ENCODE measurements at places on chromosomes 3 and 15.
A peak's percentile ranks its signal among the peaks of the same experiment; 100 is the strongest.

DNA sequence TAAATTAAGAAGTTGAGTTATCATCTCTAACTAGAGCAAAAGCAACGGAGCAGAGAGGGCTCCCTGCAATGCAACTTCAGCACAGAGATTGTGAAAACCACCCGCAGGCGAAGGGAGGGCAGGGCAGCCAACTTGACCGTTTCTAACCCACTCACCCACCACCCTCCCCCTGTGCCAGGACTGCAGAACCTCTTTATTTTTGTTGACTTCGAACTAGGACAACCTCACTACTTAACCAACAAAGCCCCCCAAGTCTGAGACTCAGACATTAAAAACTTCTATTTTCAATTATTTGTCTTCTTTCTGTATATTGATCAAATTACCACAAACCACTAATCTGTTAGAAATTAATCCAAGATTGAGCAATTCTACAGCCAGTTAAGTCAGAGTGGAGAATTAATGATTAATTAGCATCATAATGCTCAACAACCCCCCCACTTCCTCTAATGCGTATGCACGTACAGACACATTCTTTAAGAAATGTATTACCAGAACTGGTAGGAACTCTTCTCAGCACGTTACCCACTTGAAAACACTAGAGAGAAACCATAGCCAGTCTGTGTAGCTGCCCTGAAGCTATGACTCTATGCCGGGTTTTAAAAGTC is 2.0 kb downstream of the MGLL start:
- DNase-seq: peak; percentile 24

DNA sequence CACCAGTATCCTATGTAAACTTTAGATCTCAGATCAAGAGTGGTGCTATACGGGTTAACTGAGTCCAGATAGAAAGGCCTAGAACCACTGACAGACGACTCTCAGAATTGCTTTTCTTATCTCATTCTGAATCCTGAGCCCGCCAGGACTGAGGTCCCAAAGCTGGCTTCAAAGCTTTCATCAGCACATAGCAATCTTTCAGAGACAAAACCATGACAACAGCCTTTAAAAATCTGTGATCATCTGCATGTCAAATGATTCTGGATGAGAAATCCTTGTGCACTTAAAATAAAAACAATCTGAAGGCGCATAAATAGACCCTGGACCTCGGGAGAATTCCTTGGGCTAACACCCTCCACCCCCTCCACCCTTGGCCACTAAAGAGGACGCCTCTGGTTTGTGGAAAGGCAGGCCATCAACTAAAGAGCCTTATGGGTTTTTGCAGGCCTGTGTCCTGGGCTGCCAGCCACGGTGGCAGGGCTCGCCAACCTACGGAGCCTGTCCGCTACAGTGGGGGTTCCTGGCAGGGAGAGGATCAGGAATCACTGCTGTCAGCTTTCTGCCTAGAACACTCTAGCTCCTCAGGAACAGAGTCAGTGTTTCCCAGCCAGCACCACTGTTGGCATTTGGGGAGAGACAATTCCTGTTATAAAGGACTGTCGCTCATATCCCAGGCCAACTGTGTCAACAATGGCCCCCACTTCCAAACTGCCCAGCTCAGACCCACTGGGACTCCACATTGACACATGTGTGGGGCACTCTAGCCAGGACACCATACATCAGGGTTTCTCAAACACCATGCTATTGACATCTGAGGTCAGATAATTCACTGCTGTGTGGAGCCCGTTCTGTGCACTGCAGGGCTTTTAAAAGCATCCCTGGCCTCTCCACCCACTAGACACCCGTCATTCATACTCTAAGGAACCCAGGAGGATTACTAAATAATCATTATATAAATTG is 20.2 kb downstream of the TLE3 start:
- no peak for DNase-seq

- DNase-seq: no peak
These were observed 175.7 kb upstream of the MDFIC2 start for GRCh38 chr3:70488131-70488530.

- DNase-seq: no peak
These were observed 161.0 kb upstream of the CTDSPL start for GRCh38 chr3:37700466-37701248.

GRCh38 chr3:45861043-45861719 is 19.3 kb upstream of the LZTFL1 start:
- DNase-seq: no peak

DNA sequence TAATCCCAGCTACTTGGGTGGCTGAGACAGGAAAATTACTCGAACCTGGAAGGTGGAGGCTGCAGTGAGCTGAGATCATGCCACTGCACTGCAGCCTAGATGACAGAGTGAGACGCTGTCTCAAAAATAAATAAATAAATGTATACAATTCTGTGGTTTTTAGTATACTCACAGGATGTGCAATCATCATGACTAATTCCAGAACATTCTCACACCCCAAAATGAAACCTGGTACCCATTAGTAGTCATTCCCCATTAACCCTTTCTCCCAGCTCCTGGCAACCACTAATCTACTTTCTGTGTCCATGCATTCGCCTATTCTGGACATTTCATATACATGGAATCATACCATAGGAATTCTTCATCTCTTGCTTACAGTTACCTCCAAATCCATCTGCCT is 44.5 kb downstream of the LRRFIP2 start:
- no peak for DNase-seq

- peak; percentile 31 for DNase-seq
These were observed 848 bp downstream of the NCEH1 start for GRCh38 chr3:172709774-172710663.

DNA sequence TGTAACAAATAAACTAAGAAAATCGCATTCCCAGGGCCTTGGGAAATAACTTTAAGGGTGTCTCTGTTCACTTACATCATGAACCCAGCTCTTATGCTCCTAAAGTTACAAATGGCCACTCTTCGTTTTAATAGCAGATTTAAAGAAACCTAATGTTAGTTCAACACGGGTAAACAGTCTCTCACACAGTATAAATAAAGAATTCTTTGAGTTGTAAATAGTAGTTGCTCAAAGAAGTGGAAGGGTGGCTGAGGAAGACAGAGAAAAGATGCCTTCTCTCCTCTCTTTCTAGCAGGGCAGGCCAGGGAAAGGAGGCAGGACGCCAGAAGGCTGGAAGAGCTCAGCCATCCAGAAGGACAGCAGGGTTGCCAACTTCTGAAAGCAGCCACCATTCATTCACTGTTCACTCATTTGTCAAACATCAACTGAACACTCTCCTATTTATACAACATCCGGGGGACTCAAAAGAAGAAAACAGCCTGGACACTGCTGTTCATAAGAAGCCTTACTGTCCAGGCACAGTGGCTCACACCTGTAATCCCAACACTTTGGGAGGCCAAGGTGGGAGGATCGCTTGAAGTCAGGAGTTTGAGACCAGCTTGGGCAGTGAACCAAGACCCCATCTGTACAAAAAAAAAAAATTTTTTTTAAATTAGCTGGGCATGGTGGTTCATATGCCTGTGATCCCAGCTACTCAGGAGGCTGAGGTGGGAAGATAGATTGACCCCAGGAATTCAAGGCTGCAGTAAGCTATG is 47.3 kb downstream of the WWTR1 start:
- DNase-seq: no peak

DNA sequence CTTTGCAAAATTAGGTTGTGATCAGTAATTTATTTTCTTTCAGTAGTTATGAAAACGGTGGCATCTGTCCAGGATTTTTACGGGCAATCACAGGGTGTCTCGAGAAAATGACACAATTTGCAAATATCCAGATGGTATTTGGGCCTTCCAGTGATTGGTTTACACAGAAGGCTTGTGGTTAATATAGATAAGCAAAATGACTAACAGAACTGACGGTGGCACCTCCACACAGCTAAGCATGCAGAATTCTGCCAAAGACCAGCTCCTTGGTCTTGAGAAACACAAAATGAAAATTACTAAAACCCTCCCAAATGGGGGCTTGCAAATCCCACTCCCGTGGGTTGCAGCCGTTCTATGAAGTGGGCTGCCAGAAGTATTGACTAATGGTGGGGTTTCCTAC is 5.5 kb downstream of the ARHGEF3 start:
- peak; percentile 92 for DNase-seq

- peak; percentile 72 for DNase-seq
These were observed 269.5 kb downstream of the SUCLG2 start for GRCh38 chr3:67384760-67385397.

- peak; percentile 86 for DNase-seq
These were observed 21.2 kb downstream of the PRKAR2A start for GRCh38 chr3:48826451-48826850.

DNA sequence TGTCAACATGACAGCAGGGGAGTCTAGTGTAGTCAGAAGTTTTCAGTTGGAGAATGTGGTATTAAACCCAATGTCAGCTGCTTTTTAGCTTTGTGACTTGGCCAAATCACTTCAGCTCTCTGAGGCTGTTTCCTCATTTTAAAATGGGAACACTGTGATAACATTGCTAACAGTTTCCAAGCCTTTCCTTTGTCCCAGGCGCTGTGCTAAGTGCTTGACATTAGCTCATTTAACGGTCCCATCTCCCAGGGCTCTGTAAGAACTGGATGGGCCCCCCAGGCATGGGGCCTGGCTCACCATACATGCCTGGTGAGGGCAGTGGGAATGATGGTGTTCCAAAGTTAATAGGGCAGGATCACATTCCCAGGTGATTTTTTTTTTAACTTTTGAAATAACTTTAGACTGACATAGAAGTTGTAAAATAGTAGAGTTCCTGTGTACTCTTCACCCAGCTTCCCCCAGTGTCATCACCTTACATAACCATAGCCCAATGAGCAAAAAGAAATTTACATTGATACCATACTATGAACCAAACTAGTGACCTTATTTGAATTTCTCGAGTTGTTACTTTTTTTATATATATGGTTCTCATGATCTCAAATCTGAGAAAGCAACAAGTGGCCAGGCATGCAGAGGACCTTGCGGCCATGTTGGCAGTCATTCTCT is 7.7 kb downstream of the RASL12 start:
- DNase-seq: no peak

DNA sequence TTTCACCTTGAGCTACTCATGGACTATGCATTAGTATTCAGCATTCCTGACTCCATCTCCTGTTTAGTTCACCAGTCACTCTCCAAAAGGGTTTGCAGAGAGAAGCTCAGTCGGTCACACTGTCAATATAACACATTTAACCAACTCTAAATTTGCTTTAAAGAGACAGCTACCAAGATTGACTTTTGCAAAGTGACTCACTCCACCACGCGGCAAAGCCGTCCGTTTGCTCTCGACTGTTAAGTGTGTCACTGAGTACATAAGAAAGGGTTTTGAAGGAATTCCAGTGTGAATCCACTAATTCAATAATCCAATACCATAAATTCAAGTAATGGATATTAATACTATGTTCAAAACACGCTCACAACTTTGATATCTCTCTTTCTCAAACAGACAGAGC is 1006.7 kb upstream of the NR2F2 start:
- no peak for DNase-seq

GRCh38 chr15:47603026-47603425 is 114.3 kb upstream of the SEMA6D start:
- no peak for DNase-seq

DNA sequence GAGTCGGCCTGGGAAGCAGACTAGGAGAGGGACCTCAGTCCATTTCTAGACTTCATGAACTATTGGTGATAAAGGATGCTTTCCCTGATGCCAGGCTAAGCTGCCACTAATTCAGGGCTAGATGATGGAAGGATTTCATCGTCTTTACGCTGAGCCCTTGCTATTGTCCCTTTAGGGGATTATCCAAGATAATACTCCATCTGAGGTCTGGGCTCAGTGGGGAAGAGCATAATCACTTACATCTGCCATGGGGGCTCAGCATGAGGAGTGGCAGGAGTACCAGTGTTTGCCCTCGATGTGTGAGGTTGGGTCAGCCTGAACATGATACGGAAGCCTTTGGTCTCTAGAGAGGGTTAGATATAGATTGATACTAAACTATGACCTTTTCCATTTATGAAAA is 47.3 kb downstream of the PTPRG start:
- DNase-seq: no peak

- peak; percentile 29 for DNase-seq
These were observed 3.2 kb upstream of the RAD51 start for GRCh38 chr15:40691737-40692136.

- peak; percentile 61 for DNase-seq
These were observed 65.6 kb upstream of the HEG1 start for GRCh38 chr3:125121246-125122010.

DNA sequence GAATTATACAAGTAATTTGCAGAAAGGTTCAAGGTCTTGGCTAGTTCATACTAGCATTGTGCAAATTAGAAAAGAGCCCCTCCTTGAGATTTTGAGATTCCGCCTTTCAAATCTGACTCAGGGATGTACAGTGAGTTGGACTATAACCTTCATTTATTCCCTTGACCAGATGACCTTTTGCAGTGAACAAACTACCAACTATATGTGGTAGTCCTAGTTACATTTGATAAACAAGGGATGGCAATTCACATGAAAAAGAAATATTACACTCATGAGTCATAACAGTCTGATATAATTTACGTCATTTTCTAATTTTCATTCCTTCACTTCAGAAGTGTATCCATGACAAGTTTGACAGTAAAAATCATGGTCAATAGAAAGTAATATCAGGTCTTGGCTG is 860.4 kb downstream of the ROBO1 start:
- DNase-seq: peak; percentile 58
